ENCODE measurements at places on chromosomes 11 and 22.

- no peak for DNase-seq
Measured at GRCh38 chr11:104907521-104908185, 9.4 kb upstream of the CASP12 start.

GRCh38 chr22:29136782-29137700, 64.2 kb downstream of the KREMEN1 start:
- no peak for DNase-seq

DNA sequence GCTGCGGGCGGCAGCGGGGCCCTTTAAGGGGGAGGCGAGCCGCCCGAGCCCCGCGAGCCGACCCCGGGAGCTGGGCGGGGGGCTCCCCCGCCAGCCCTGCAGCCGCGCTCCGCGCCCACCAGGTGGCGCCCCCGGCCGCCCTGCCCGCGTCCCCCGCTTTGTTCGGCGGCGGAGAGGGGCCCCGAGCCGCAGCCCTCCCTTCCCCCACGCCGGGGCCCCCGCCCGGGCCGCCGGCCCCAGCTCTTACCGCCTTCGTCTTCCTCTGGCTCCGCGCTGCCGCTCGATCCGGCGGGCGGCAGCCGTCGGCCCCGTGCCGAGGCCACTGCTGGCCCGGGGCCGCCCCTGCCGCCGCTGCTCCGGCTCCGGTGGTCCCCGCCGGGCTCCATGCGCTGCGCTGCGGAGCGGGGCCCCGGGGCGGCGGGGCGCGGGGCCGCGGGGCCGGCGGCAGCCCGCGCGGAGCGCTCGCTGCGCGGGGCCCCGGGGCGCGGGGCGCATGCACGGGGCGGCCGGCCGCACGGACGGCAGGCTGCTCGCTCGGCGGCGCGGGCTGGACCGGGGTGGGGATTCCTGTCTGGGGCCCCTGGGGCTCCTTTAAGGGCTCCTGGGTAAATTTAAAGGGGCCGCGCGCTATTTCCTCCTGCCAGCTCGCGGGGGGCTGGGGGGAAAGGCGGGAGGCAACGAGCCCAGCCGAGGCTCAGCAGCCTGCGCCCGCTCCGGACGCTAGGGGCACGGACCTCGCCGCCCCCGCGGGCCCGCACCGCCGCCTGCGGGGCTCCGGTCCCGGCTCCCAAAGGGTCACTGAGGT, at the start of gene ZFTA:
TSS of gene ZFTA (minus strand) at position 539 of the 805 bp plus-strand sequence. CDS start at position 386, 153 bp downstream.
- DNase-seq, result peak; percentile 62

- DNase-seq, result no peak
Measured at GRCh38 chr11:61966734-61967115, 709 bp downstream of the FTH1 start.

GRCh38 chr11:34603129-34604001, 17.5 kb upstream of the EHF start:
- DNase-seq, result no peak

DNA sequence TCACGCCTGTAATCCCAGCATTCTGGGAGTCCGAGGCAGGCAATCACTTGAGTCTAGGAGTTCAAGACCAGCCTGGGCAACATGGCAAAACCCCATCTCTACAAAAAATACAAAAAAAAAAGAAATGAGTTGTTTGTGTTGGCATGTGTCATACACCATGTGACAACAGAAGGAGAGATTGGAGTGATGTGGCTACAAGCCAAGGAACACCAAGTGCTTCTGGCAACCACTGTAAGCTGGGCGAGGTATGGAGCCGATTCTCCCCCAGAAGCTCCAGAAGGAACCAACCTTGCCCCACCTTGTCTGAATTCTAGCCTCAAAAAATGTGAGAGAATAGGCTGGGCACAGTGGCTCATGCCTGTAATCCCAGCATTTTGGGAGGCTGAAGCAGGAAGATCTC, 39.1 kb upstream of the SLC35C1 start:
- DNase-seq, result no peak

Data from GM06990 (cell line).